ENCODE measurements at places on chromosomes 2 and 18.

DNA sequence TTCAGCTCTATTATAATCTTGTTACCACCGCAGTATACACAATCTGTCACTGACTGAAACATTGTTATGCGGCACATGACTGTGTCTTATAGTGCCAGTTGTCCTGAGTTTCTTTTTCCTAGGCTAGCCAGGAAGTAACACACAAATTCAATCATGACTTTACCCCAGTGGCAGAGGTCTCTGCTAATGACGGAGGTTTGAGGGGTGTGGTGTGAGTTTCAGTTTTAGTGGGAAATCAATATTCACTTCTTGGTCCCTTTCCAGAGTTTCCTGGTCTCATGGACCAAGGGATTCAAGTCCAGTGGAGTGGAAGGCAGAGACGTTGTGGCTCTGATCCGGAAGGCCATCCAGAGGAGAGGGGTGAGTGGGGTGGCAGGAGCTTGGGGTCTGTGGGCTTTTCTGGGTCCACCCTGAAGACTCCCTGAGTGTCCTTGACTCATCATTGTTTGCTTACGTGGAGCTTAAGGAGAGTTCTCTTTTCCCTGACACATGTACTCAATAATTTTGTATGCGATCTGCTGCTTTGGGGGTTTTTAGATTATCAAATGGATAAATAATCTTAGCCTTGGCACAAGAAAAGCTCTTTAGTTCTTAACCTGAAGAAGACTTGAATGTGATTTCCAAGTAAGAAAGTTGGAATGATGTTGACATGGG is 39.2 kb downstream of the HK2 start:
- no peak for DNase-seq

DNA sequence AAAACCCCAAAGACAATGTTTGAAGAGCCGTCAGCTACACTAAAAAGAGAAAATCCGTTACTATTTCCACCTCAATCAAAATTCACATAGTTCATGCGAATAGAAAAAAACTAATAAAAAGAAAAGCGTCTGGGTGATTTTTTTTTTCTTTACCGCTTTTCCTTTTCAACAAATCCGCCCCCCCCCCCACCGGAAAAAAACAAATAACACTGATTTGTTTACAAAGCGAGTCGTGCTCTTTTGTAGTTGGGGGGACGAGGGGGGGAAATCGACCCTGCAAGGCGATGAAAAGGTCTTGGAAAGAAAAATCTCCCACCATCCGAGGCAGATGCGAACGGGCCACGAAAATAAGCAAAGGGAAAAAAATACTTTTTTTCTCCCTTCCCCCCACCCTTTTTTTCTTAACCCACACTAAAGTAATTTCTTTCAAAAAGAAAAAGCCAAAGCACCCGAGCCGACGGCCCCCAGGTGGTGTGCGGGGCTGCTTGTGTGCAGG is 638 bp downstream of the ZNF521 start:
- no peak for DNase-seq

DNA sequence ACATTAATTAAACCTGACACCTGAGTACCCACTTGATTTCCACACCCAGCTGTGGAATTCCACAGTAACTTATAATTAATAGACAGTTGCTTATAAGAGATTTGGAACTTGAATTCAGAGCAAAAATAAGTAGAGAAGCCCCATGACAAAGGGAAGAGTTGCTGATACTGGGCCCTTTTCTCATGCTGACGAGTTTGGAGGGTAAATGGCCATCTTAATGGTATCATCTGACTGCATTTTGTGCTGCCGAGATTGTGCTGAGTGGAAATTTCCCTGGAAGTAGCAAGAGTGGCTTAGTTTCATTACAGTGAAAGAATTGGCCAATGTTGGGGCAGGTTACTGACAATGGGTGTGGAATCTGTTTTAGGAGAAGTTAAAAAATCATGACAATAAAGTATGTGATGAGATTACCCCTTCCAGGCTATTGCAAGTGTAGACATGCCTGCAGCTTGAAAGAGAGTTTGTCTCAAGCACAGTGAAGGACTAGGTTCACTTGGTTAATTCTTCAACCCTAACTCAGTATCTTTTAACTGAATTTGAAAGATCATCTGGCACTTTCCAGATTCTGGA is 49.9 kb downstream of the VSNL1 start:
- DNase-seq, result no peak

GRCh38 chr2:13240789-13241487 is 524.2 kb downstream of the TRIB2 start:
- DNase-seq, result no peak

DNA sequence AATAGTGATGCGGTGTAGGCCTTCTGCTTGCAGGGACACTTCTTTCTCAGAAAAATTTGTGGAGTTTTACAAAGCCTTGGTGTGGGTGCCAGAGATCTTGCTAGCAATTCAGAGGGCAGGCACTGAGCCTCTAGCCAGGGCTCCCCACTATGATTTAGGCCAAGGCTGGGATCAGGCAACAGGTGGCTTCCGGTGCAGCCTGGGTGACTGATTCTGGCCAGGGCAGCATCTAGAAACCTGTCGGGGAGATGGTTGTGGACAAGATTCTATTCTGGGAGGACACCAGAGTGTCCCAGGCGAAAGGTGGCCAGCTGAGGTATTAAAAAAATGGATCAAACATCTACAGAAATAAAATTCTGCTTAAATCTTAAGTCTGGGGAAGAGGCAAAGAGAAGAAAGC is 21.5 kb upstream of the TNP1 start:
- no peak for DNase-seq

GRCh38 chr18:57559314-57559713 is 27.2 kb downstream of the FECH start:
- DNase-seq, result no peak

GRCh38 chr2:57849843-57850242 is 196.8 kb upstream of the VRK2 start:
- no peak for DNase-seq

- no peak for DNase-seq
Measured at GRCh38 chr18:22348521-22349316, 69.0 kb downstream of the CTAGE1 start.

DNA sequence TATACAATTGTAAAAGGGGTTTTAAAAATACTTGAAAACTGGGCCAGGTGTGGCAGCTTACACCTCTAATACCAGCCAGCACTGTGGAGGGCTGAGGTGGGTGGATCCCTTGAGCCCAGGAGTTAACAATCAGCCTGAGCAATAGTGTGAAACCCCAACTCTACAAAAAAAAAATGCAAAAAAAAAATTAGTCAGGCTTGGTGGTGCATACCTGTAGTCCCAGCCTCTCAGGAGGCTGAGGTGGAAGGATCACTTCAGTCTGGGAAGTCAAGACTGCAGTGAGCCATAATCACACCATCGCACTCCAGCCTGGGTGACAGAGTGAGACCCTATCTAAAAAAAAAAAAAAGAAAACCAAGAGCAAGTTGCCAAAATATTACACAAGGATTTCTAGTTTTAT is 182.7 kb downstream of the UBE2E3 start:
- peak; percentile 57 for DNase-seq
